ENCODE measurements at places on chromosomes 1 and 21. TPM values are rescaled to one million over a fixed set of nuclear protein-coding genes. Genes with fewer than 3 reads are reported as not detected.

INSRR gene
- total RNA-seq: not detected

PLA2G5 gene
- total RNA-seq: not detected

GBP7 gene
- total RNA-seq: not detected

TBCE gene
- total RNA-seq: 20.4 TPM
